OCI-LY7 (cell line): ENCODE measurements at places on chromosomes 1 and 21.

GRCh38 chr1:31587720-31588423 lies 11.6 kb downstream of the TINAGL1 start:
- peak; percentile 58 for DNase-seq

GRCh38 chr1:94644352-94644751 lies 102.8 kb upstream of the F3 start:
- no peak for DNase-seq

DNA sequence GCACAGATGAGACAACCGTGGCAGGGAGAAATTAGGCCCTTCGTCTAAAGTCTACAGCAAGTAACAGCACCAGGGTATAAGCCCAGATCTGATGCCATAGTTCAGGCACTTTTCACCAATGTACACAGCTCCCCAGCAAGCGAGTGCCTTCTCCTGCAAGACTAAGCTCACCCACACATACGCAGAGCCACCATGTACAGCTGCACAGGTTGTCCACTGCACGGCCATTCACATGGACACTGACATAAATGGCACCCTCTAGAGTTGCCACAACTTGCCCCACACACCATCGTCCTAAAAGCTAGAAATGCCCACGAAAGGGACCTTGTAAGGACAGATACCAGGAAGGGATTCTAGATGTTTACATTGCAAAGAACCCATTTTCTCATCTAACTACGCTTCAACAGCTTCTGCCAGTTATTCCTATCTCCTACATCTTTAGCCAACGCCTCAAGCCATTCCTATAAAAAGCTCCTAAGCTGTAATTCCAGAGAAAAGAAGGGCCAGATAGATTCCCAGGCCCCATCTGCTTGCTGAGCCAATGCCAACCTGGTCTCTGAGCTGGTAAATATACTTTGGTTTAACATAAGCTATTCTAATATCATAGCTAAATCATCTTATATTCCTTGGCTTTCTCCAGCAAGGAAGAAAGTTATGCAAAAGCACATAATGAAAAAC lies 174.0 kb upstream of the KAZN start:
- DNase-seq = no peak

DNA sequence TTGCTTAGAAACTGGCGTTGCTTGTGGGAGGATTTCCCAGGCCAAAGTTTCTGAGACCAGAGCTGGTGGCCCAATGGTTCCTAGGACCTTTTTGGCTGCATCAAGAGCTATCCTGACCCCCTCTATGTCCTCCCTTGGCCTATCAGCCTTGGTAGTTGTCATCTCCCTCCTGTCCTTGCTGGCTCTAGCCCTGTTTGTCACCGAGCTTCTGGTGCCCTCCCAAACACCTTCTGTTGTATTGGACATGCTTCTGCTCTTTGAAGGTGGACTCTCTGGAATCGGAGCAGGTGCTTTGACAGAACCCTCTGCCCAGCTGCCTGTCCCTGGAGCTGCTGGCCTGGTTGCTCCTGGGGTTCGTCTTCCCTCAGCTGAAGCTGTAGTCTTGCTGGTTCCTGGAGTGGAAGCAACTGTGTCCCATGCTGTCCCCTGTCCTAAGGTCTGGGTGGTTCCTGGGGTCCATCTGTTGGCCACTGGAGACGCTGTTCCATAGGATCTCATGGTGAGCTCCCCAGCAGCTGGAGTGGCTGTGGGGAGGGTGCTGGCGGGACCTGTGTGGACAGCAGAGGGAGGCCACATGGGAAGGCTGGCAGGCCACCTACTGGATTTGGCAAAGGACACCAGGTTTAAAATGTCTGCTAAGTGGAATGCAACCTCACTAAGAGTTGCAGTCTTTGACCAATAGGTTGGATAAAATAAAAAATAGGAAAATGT lies 9.4 kb downstream of the FCAMR start:
- DNase-seq = no peak

DNA sequence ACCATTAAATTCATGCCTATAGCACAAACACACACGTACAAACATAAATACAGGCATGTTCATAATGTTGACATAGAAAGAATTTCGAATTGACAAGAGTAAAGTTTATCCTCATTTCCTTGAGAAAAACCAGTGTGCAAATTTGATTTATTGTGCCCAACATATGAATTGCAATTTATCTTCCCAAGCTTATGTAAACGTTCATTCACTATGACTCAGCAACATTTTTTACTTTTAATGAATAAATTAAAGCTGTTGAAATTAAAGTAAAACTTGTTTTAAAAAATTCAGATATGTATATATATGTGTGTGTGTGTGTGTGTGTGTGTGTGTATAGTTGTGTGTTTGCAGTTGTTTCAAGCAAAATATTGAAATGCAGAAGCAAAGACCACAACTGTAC lies 1067.9 kb downstream of the BRINP3 start:
- DNase-seq = no peak

GRCh38 chr1:169144941-169145626 lies 38.6 kb downstream of the ATP1B1 start:
- DNase-seq = no peak

GRCh38 chr1:43503534-43503933 lies 27.1 kb upstream of the PTPRF start:
- DNase-seq = no peak

DNA sequence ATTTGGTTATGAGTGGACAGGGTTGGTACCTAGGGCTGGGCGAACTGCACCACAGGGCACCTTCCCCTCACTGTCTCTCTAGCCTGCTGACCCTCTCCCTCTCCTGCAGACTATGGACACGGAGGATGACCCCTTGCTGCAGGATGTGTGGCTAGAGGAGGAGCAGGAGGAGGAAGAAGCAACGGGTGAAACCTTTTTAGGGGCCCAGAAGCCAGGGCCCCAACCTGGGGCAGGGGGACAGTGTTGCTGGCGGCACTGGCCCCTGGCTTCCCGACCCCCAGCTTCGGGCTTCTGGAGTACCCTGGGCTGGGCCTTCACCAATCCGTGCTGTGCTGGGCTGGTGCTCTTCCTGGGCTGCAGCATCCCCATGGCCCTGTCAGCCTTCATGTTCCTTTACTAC lies 21.9 kb downstream of the DISP3 start:
- DNase-seq = no peak

GRCh38 chr21:39625211-39625895 lies 12.6 kb downstream of the B3GALT5 start:
- DNase-seq = no peak

GRCh38 chr1:159429074-159429861 lies 2.7 kb upstream of the OR10J4 start:
- DNase-seq = no peak

DNA sequence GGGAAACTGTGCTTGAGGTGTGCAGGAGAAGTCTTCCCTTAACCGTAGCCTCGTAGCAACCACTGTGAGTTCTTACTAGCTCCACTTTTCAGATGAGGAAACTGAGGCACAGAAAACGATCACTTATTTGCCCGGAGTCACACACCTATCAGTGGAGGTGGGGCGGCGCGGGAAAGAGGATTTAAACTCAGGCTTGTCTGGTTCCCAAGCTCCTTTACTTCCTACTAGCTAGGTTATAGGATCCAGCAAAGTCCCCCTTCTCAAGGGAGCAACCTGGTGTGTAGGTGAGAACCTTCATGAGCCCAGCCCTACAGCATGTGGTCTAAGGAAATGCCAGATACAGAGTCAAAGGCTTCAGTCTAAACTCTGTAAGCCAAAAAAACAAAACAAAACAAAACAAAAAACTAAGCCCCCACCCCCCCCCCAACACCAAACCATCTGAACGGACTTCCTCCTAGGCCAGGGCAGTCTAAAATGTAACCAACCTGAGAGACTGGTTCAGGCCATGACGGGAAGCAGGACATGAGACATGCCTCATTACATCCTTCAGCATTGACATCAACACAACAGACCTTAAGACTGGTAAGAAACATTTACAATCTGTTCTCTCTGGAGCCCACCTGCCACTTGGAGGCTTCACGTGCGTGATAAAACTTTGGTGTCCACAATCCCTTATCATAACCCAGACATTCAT lies 709 bp upstream of the FBXO42 start:
- peak; percentile 71 for DNase-seq

DNA sequence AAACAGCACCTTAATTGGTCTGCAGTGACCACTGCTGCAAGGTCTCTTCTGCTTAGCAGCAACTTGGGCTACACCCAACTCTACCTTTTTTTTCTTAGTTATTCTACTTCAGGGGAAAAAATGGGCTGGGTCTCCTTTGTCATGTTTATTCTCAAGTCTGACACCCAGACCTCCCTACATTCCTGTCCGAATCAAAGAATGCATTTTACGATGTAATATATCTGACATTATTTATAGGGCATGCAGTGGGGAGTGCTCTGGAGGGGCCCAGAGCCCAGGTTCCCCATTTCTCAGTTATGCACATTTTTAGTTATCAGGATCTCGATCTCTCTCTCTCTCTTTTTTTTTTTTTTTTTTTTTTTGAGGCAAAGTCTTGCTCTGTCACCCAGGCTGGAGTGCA lies 50.5 kb downstream of the OPTC start:
- DNase-seq = no peak

DNA sequence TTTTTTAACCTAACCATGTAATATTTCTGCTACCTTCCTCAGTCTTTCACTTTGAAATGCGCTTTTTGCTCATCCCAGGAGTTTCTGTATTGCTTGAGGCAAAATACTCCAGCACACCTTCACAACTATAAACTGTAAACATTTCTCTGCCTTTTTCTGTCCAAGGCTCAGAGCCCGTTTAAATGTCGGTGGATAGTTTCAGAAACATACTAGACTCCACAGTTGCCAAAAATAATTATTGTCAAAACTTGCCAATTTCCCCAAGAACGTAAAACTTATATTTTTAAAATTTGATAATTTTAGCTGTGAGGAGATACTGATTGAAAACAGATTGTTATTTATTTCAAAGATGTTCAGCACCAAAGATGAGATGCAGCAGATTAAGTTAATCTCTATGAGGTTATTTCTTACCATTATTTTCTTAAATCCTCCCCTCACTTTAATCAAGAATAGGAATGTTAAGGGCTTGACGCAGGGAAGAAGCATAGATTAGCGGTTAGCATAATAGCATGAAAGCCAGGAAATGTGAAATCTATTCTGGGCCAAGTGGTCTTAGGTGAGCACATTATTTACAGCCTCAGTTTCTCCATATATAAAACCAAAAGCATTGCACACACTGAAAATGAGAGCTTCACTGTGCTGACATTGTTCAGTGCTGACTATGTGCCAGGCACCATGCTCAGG lies 91.5 kb upstream of the ESRRG start:
- DNase-seq = no peak

GRCh38 chr1:214277704-214278635 lies 3.0 kb upstream of the SMYD2 start:
- DNase-seq = no peak

GRCh38 chr1:232143315-232143886 lies 486.5 kb downstream of the SIPA1L2 start:
- no peak for DNase-seq

- no peak for DNase-seq
Observed at GRCh38 chr1:11641776-11642305, 12.4 kb downstream of the FBXO2 start.

DNA sequence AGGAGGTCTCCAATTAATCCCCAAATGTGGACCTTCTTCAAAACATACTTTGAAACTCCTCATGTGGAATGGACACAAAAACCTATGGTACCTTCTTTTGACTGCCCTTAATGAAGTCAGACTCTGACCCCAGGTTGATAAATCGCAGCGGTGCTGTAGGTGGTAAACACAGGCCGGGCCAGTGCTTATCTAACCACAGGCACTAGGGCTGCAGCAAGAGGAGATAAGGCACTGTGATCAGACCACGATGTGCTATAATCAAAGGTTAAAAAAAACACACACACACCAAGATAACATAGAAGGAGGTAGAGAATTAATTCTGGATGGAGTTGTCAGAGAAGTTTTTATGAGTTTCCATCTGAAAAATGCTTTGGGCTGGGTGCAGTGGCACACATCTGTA lies 52.3 kb upstream of the SIPA1L2 start:
- no peak for DNase-seq

- DNase-seq = no peak
Observed at GRCh38 chr21:44854664-44855446, 18.6 kb downstream of the PTTG1IP start.

- DNase-seq = no peak
Observed at GRCh38 chr1:12518931-12519692, 98.9 kb downstream of the DHRS3 start.

GRCh38 chr1:18384471-18384870 lies 96.3 kb upstream of the KLHDC7A start:
- DNase-seq = no peak

GRCh38 chr1:94621802-94622201 lies 80.2 kb upstream of the F3 start:
- no peak for DNase-seq
